ENCODE measurements at places on chromosomes 1 and 21.

DNA sequence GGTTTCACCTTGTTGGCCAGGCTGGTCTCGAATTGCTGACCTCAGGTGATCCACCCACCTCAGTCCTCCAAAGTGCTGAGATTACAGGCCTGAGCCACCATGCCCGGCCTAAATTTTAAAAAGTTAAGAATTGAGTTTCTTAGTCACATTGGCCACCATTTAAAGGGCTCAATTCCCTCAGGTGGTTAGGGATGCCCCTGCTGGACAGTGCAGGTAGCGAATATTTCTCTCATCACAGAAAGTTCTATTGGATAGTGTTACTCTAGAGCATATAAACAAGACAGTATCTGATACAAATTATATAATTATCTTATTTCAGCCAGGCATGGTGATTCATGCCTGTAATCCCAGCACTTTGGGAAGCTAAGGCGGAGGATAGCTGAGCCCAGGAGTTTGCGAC lies 320.2 kb downstream of the ZP4 start:
- H3K27ac ChIP-seq = no peak overlapping the region
- no peaks in the 10 kb centered on the region for H3K4me1 ChIP-seq
- no peak overlapping the region for H3K4me3 ChIP-seq
- no peaks in the 10 kb centered on the region for H3K36me3 ChIP-seq
- H3K27me3 ChIP-seq = no peaks in the 10 kb centered on the region
- DNase-seq = no peak

GRCh38 chr1:168180148-168180524 lies 1.4 kb downstream of the TIPRL start:
- no peaks in the 10 kb centered on the region for H3K27me3 ChIP-seq
- DNase-seq = no peak
- H3K4me1 ChIP-seq = no peaks in the 10 kb centered on the region
- H3K27ac ChIP-seq = peak overlapping the region; percentile 95
- H3K36me3 ChIP-seq = no peaks in the 10 kb centered on the region

- H3K27ac ChIP-seq = no peak overlapping the region
- no peak for DNase-seq
- no peaks in the 10 kb centered on the region for H3K27me3 ChIP-seq
- no peak overlapping the region for H3K4me3 ChIP-seq
These were observed 78.3 kb downstream of the MAB21L3 start for GRCh38 chr1:116189481-116189880.

- DNase-seq = no peak
- H3K27ac ChIP-seq = no peak overlapping the region
- no peaks in the 10 kb centered on the region for H3K36me3 ChIP-seq
These were observed 170.2 kb downstream of the PLPP3 start for GRCh38 chr1:56409112-56409691.

GRCh38 chr1:41682845-41683625 lies 198.6 kb upstream of the EDN2 start:
- no peak overlapping the region for H3K4me3 ChIP-seq
- DNase-seq = no peak
- H3K27me3 ChIP-seq = no peaks in the 10 kb centered on the region
- H3K36me3 ChIP-seq = no peaks in the 10 kb centered on the region
- H3K4me1 ChIP-seq = peaks cover 55% of the 10 kb centered on the region

All from GM12878 (cell line).